ENCODE measurements at places on chromosomes 7 and 10.

DNA sequence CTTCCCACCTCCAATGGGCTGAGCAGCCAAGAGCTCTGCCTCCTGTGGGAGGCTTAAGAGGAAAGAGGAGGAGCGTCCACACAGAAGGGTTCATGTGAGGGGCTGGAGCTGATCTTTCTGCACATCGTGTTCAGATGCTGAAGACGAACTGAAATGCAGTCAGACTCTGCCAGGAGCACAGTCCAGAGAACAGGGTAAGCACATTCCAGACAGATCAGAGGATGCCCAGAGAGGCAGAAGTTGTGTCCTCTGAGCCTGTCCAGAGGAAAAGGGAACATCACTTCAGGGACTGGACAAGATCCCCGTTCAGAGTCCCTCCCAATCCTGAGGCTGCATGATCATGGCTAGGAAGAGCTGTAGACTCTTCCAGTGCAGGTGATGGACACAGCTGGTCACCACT is 72.9 kb downstream of the ITIH5 start:
- H3K4me3 ChIP-seq: no peak overlapping the region
- no peaks in the 10 kb centered on the region for H3K4me1 ChIP-seq
- H3K27ac ChIP-seq: no peak overlapping the region
- DNase-seq: no peak
- peaks cover 1% of the 10 kb centered on the region for H3K27me3 ChIP-seq

GRCh38 chr7:130721486-130722277 is 12.3 kb downstream of the KLF14 start:
- no peak for DNase-seq
- H3K27me3 ChIP-seq: peaks cover 4% of the 10 kb centered on the region
- H3K4me1 ChIP-seq: no peaks in the 10 kb centered on the region
- no peak overlapping the region for H3K4me3 ChIP-seq
- no peak overlapping the region for H3K27ac ChIP-seq

DNA sequence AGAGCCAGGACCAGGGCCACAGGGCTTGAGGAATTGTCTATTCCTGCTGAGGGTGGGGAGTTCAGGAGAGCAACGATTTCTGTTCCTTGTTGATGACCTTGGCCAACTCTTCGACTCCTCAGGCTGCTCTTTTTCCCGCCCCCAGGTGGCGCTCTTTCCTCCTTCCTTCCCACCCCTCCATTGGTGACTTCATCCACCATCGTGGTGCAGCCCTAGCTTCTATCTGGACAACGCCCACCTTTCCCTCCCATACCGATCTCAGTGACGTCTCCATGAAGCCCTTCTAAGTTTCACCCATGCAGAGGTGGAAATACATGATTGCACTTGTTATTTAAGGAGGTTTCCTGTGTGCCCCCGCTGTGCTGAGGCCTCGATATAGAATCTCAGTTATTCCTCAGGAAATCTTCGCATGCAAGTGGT is 22.1 kb upstream of the CARD11 start:
- H3K27me3 ChIP-seq: no peaks in the 10 kb centered on the region
- peak overlapping the region; percentile 13 for H3K4me3 ChIP-seq
- no peaks in the 10 kb centered on the region for H3K36me3 ChIP-seq

DNA sequence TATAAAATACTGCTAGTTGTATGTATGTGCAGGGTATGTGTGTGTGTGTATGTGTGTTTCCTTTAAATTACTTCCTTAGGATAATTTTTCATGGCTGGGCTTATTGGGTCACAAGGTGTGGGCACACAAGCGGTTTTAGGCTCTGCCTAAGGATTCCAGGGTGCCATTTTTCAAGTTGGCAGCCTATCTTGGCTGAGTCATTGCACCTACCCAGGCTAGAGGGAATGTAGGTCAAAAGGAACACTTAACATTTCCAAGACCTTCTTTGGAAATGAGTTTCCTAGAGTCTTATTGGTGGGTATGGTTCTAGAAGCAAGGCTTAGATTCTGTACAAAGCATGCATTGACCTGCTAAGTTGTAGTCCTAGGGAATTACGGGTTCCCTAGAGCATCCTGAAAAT is 642.1 kb downstream of the LRMDA start:
- H3K27ac ChIP-seq: no peak overlapping the region
- no peak overlapping the region for H3K4me3 ChIP-seq
- no peaks in the 10 kb centered on the region for H3K4me1 ChIP-seq
- H3K27me3 ChIP-seq: no peaks in the 10 kb centered on the region

DNA sequence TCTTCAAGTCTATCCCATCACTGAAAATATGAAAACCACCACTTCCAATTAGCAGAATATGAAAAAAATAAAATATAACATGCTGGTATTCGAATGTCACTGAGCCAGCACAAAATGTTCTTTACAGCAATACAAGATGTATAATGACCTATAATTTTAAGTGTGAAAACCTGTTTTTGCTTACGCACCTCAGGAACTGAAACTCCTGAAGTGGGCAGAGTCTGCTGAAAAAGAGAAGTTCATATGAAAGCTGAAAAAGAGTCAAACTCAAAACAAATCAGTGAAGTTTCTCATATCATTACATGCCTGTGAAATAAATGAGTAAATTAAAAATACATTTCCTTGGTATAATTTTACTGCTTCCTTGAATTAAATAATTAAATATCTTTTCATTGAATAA is 272.5 kb downstream of the DGKB start:
- H3K4me1 ChIP-seq: no peaks in the 10 kb centered on the region
- no peaks in the 10 kb centered on the region for H3K36me3 ChIP-seq
- DNase-seq: peak; percentile 2
- H3K27ac ChIP-seq: no peak overlapping the region
- no peaks in the 10 kb centered on the region for H3K27me3 ChIP-seq
- no peak overlapping the region for H3K4me3 ChIP-seq

GRCh38 chr10:89332123-89332633 is 4.4 kb downstream of the IFIT3 start:
- peaks cover 22% of the 10 kb centered on the region for H3K4me1 ChIP-seq
- peak overlapping the region; percentile 74 for H3K4me3 ChIP-seq
- peak overlapping the region; percentile 89 for H3K27ac ChIP-seq
- H3K36me3 ChIP-seq: no peaks in the 10 kb centered on the region
- peak; percentile 92 for DNase-seq
- H3K27me3 ChIP-seq: no peaks in the 10 kb centered on the region

GRCh38 chr10:75191821-75192568 is 18.6 kb upstream of the VDAC2 start:
- H3K4me1 ChIP-seq: no peaks in the 10 kb centered on the region
- no peaks in the 10 kb centered on the region for H3K36me3 ChIP-seq
- no peak for DNase-seq
- no peak overlapping the region for H3K4me3 ChIP-seq
- H3K27ac ChIP-seq: no peak overlapping the region

DNA sequence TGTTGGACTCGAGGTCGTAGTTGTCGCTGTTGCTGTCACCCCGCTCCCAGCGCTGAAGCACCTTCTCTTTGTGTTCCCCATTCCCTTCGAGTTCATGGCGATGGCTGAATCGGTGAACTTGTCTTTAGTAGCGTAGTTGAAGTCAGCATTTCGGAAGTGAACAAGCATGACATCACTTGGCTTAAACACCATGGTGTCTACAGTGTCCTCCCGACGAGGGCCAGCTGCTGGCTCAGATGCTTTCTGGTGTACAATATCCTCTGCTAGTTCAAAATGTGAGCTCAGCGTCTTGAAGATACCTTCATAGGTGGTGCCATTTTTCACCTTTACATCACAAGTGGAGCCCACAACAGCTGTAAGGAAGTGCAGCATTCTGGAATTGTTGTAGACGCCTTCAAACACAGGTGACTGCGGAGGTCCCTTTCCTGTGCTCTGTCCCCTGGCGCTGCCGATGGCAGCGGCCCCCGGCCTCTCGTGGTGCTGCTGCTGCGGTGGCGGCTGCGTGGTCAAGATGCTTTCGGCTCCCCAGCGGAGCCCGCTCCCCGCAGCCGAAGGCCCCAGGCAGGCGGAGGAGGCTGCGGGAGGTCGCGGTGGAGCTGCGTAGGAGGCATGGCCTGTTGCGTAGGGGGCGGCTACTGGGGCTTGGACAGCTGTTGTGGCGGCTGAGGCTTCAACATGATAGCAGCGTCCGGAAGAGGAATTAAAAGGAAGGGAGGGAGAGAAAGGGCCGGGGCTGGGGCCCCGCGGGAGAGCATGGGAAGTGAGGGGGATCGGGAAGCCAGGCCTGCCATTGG is 59.3 kb downstream of the ANKMY2 start:
- no peaks in the 10 kb centered on the region for H3K27me3 ChIP-seq
- H3K36me3 ChIP-seq: no peaks in the 10 kb centered on the region
- no peak overlapping the region for H3K27ac ChIP-seq
- H3K4me3 ChIP-seq: no peak overlapping the region

- no peaks in the 10 kb centered on the region for H3K36me3 ChIP-seq
- DNase-seq: no peak
- H3K27me3 ChIP-seq: no peaks in the 10 kb centered on the region
- H3K4me1 ChIP-seq: no peaks in the 10 kb centered on the region
These were observed 57.6 kb downstream of the LRRTM3 start for GRCh38 chr10:66983475-66983818.

- peak overlapping the region; percentile 78 for H3K27ac ChIP-seq
- no peak overlapping the region for H3K4me3 ChIP-seq
- peaks cover 17% of the 10 kb centered on the region for H3K4me1 ChIP-seq
- no peaks in the 10 kb centered on the region for H3K36me3 ChIP-seq
- no peaks in the 10 kb centered on the region for H3K27me3 ChIP-seq
These were observed 29.6 kb downstream of the MINPP1 start for GRCh38 chr10:87534173-87534858.

DNA sequence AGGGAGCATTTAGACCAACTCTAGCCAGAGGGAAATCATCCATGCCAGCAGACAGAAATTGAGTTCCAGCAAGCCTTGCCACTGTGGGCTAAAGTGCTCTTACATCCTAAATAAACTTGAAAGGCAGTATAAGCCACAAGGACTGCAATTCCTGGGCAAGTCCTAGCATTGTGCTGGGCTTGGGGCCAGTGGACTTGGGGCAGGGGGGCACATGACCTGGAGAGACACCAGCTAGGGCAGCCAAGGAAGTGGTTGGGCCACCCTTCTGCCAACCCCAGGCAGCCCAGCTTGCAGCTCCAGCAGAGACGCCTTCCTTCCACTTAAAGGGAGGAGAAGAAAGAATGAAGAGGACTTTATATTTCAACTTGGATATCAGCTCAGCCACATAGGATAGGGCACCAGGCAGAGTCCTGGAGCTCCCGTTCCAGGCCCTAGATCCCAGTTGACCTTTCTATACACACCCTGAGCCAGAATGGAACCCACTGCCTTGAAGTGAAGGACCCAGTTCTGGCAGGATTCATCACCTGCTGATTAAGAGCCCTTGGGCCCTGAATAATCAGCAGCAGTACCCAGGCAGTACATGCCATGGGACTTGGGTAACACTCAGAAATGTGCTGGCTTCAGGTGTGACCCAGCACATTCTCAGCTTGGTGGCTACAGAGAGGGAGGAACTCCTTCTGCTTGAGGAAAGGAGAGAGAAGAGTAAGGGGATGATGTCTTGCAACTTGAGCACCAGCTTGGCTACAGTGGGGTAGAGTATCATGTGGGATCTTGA is 153.0 kb downstream of the GNAI1 start:
- no peaks in the 10 kb centered on the region for H3K4me1 ChIP-seq
- DNase-seq: no peak
- H3K4me3 ChIP-seq: no peak overlapping the region
- H3K36me3 ChIP-seq: no peaks in the 10 kb centered on the region

DNA sequence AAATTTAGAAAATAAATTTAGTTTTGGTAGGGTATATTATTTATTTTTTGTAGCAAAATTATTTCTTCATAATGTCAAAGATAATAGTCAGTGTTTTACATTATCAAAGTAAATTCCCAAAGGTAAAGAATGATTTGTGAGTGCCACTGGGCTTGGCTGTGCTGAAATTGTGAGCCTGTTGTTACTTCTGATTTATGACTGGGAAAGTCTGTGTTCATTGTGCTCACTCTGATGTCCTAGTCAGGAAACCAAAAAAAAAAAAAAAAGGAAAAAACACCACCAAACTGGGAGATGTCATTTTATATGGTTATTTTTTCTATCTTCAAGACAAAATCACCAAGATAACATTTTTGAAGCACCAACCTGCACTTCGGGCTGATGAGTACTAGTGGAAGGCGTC is 44.3 kb downstream of the MDFIC start:
- no peaks in the 10 kb centered on the region for H3K4me1 ChIP-seq
- no peaks in the 10 kb centered on the region for H3K36me3 ChIP-seq
- no peak for DNase-seq
- H3K27me3 ChIP-seq: no peaks in the 10 kb centered on the region
- no peak overlapping the region for H3K4me3 ChIP-seq
- no peak overlapping the region for H3K27ac ChIP-seq

DNA sequence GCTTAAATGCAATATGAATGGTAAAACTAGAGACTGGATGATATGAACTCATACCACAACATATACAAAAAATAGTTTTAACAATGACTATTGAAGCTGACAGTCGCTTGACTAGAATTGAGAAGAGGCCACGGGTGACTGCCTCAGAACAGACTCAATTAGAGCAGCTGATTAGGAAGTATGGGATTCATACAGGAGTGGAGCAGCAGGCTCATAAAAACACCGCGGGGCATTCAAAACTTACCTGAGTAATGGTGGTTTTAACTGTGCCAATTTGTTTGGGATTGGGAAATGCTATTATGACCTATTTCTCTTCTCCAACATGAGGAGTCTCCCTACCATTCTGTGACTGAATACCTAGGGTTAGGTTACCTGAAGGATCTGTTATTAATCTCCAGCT is 2.1 kb downstream of the CADPS2 start:
- peaks cover 6% of the 10 kb centered on the region for H3K27me3 ChIP-seq
- no peaks in the 10 kb centered on the region for H3K4me1 ChIP-seq
- no peak overlapping the region for H3K4me3 ChIP-seq
- no peak overlapping the region for H3K27ac ChIP-seq
- no peak for DNase-seq

DNA sequence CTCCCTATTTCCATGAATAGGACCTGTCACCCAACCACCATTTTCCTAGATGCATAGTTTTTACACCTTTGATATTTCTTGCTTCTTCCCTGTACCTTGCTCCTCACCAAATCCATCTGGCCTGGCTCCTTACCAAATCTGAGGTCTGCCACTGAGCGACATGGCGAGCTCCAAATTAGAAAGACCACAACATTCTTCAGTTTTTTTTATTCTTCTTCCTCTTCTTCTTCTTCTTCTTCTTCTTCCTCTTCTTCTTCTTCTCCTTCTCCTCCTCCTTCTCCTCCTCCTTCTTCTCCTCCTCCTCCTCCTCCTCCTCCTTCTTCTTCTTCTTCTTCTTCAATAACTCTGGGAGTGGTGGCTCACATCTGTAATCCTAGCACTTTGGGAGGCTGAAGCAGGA is 7.1 kb downstream of the CPED1 start:
- H3K36me3 ChIP-seq: no peaks in the 10 kb centered on the region
- no peak overlapping the region for H3K27ac ChIP-seq
- no peak overlapping the region for H3K4me3 ChIP-seq
- peaks cover 4% of the 10 kb centered on the region for H3K27me3 ChIP-seq
